Thyroid gland (tissue), 4 donors: ENCODE measurements at places on chromosomes 7 and 10. TPM values are rescaled to one million over a fixed set of nuclear protein-coding genes. Genes with fewer than 3 reads are reported as not detected.

The NPFFR1 gene
- total RNA-seq = 0.05 TPM

DNA sequence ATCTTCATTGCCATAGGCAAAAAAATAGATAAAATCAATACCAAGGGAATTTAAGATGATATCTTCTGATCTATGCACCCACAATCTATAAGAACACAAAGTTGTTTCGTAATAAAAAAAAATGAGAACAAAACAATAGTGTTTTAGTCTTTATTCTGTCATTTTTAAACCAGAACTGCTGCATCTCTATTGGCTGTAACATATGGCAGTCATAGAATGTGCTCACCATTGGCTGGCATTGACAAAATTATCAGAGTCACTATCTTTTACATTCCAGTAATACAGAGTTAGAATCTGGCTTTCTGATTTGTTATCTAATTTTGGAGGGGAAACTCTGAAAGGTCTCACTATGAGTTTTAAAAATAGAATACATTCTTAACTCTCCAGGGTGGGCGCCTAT is 138.6 kb upstream of the CCDC6 start:
- no peaks in the 10 kb centered on the region for H3K36me3 ChIP-seq
- H3K27me3 ChIP-seq = no peaks in the 10 kb centered on the region
- peaks cover 10% of the 10 kb centered on the region for H3K4me1 ChIP-seq

DNA sequence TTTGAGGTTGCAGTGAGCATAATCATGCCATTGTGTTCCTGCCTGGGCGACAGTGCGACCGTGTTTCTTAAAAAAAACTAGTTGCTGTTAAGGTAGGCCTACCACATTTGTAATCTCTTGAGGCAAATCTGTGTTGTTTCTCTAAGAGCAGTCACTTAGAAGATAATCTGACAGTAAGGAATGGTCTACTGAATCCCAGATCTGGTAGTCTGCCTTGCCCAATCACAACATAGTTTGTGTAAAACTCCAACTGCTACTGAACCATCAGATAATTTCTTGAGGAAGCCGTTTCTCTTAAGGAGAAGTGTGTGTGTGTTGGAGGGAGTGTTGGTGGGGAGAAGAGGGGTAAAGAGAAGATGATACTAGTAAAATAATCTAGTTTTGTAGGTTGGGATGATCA is 5.0 kb downstream of the NRF1 start:
- H3K27ac ChIP-seq = no peak overlapping the region
- no peaks in the 10 kb centered on the region for H3K36me3 ChIP-seq
- no peak overlapping the region for H3K4me3 ChIP-seq
- no peaks in the 10 kb centered on the region for H3K27me3 ChIP-seq

GRCh38 chr10:78224602-78225001 is 190.9 kb downstream of the RPS24 start:
- H3K4me1 ChIP-seq = no peaks in the 10 kb centered on the region
- H3K36me3 ChIP-seq = no peaks in the 10 kb centered on the region
- H3K4me3 ChIP-seq = no peak overlapping the region
- H3K27ac ChIP-seq = no peak overlapping the region

The OR2A12 gene
- total RNA-seq = not detected

- H3K4me1 ChIP-seq = no peaks in the 10 kb centered on the region
- no peak for DNase-seq
- H3K27me3 ChIP-seq = no peaks in the 10 kb centered on the region
Measured at GRCh38 chr7:41027428-41028115, 675.3 kb downstream of the INHBA start.

- DNase-seq = no peak
- H3K27me3 ChIP-seq = no peaks in the 10 kb centered on the region
- no peaks in the 10 kb centered on the region for H3K4me1 ChIP-seq
- no peaks in the 10 kb centered on the region for H3K36me3 ChIP-seq
- no peak overlapping the region for H3K27ac ChIP-seq
Measured at GRCh38 chr10:75883081-75884072, 452.0 kb downstream of the LRMDA start.

- H3K27me3 ChIP-seq = no peaks in the 10 kb centered on the region
- no peaks in the 10 kb centered on the region for H3K36me3 ChIP-seq
- DNase-seq = no peak
- no peaks in the 10 kb centered on the region for H3K4me1 ChIP-seq
Measured at GRCh38 chr10:6279540-6280267, 77.0 kb downstream of the PFKFB3 start.

The CAMK2G gene
- 21.2 TPM for total RNA-seq

The GRM3 gene
- not detected for total RNA-seq

GRCh38 chr10:20443094-20443493 is 454.0 kb downstream of the NEBL start:
- H3K27me3 ChIP-seq = no peaks in the 10 kb centered on the region
- no peak overlapping the region for H3K27ac ChIP-seq
- no peak overlapping the region for H3K4me3 ChIP-seq
- no peak for DNase-seq
- no peaks in the 10 kb centered on the region for H3K4me1 ChIP-seq

- no peak for DNase-seq
- no peaks in the 10 kb centered on the region for H3K4me1 ChIP-seq
- H3K36me3 ChIP-seq = no peaks in the 10 kb centered on the region
- H3K27me3 ChIP-seq = no peaks in the 10 kb centered on the region
Measured at GRCh38 chr7:24214670-24215069, 69.3 kb upstream of the NPY start.

DNA sequence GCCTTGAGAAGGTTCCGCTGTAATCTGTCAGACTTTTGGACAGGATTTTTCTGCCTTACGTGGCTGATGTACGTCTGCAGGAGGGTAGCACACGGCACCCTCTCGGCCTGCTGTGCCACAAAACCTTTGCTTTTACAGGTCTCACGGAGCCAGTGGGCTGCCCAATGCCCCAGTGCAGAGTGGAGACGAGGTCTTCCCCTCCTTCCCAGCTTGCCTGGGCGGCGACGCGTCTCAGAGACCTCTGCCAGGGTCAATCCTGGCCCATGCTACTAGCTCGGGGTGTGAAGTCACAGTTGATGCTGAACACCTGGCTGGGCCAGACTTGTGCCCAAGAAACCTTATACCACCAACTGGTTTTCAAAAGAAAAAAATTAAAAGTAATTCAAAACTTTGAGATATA is 526.4 kb downstream of the DNAJB6 start:
- H3K27ac ChIP-seq = no peak overlapping the region
- no peaks in the 10 kb centered on the region for H3K4me1 ChIP-seq
- H3K36me3 ChIP-seq = no peaks in the 10 kb centered on the region
- H3K27me3 ChIP-seq = no peaks in the 10 kb centered on the region
- no peak overlapping the region for H3K4me3 ChIP-seq

DNA sequence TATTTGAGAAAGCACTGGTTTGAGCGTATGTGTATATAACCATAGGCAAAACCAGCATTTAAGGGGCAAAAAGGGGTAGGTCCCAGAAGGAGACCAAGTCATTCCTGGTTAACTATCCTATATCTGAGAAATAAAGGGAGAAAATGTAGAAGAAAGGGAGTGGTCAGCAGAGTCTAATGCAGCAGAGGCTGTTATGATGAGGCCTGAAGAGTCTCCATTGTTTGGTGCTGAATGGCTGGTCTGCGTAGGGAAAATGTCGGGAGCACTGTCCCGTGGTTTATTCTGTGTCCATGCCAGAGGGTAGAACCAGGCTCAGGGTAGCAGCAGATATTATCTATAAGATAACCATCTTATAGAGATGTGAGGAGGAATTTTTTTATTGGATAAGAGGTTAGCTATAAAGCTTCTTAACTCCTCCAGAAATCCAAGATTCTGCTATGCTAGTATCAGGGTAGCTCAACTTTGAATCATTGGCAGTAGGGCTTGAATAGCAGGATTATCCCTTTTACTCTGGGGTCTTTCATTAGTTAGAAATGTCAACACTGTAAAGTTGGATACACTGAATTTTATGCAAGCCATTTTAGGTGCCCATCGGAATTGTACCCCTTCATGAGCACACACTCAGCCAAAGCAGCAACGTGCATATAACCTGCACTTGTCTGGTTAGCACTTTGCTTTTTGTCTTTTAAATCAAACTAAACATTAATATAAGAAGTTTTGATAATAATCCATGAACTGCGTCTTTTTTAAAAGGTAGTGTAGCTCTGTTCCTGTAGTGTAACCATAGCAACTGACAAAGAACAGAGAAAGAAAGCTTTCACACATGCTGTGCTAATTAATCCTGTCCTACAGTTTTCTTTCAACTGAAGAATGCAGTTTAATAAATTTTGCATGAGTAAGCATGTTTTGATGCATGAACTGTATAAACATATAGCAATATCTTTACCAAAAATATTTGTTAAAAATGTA is 312.0 kb upstream of the FZD1 start:
- no peak overlapping the region for H3K27ac ChIP-seq
- no peaks in the 10 kb centered on the region for H3K27me3 ChIP-seq
- no peaks in the 10 kb centered on the region for H3K4me1 ChIP-seq
- no peak for DNase-seq
- no peaks in the 10 kb centered on the region for H3K36me3 ChIP-seq
- H3K4me3 ChIP-seq = no peak overlapping the region

GRCh38 chr7:121376979-121377378 is 19.1 kb downstream of the FAM3C start:
- no peak for DNase-seq
- H3K36me3 ChIP-seq = peaks cover 15% of the 10 kb centered on the region
- no peaks in the 10 kb centered on the region for H3K4me1 ChIP-seq
- no peak overlapping the region for H3K27ac ChIP-seq

GRCh38 chr7:107233174-107233573 is 64.4 kb downstream of the HBP1 start:
- no peaks in the 10 kb centered on the region for H3K27me3 ChIP-seq
- H3K4me1 ChIP-seq = no peaks in the 10 kb centered on the region
- no peak overlapping the region for H3K27ac ChIP-seq
- H3K36me3 ChIP-seq = peaks cover 3% of the 10 kb centered on the region

DNA sequence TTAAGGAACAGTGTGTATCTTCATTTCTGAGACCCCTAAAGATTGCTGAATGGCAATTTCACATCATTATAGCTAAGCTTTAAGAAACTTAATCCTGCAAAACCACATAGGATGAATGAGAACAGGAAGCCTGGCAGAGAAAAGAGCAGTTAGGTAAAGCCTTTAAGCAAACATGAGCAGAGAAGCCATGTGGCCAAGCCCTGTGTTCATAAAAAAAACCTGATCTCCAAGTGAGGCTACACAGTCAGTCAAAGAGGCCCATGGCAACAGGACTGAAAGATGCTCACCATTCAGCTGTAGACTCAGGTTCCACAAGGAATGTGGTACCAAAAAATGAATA is 9.3 kb downstream of the LIPA start:
- no peak overlapping the region for H3K4me3 ChIP-seq
- no peak overlapping the region for H3K27ac ChIP-seq
- H3K4me1 ChIP-seq = peaks cover 3% of the 10 kb centered on the region
